Large intestine (tissue), 12 donors: ENCODE measurements at places on chromosomes 4 and X. TPM values are rescaled to one million over a fixed set of nuclear protein-coding genes. Genes with fewer than 3 reads are reported as not detected.

Gene TIGD4
- polyA plus RNA-seq = 3.0 TPM

Gene POLN
- 2.3 TPM for polyA plus RNA-seq

Gene PNMA6F
- polyA plus RNA-seq = 0.01 TPM

Gene SLC25A53
- polyA plus RNA-seq = 10.7 TPM

DNA sequence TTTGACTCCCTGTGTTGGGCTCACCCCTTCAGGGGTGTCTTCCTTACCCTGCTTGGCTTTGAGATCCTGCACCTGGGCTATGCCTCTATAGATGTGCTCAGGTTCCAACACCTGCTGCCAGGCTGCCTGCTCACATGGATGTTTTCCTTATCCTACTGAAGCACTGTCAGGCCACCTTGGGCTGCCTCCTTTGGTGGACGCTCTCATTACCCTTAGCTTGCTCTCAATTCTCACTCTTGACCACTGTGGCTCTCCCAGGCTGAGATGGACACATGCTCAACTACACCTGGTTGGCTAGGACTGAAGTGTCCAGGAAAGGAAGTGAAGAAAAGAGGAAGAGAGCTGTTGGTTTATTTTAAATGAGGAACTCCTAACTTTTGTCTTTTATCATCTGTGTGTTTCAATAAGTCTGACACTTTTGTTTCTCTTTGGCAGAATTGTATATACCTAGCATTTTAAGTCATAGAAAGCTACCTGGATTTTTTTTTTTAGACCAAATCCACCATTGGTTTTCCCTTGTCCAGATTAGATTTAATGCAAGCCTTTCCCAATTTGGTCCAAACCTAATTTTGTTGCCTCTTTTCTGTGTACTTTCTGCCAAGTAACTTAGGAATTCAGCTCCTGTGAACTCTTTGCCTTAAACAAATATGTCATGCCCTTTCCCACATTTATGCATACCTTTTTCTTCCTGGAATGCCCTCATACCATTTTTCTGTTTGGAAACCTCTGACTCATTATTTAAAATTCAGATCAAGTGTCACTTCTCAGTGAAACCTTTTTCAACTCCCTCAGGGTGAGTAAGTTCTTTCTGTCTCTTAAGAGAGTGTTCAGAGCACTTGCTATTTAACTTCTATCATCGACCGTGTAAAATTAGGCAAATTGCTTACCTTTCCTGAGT is 175.8 kb downstream of the GC start:
- no peaks in the 10 kb centered on the region for H3K27me3 ChIP-seq
- DNase-seq = no peak
- H3K4me3 ChIP-seq = no peak overlapping the region

- no peaks in the 10 kb centered on the region for H3K4me1 ChIP-seq
- no peak for DNase-seq
- H3K4me3 ChIP-seq = no peak overlapping the region
- H3K27ac ChIP-seq = no peak overlapping the region
- no peaks in the 10 kb centered on the region for H3K36me3 ChIP-seq
These were observed 81.8 kb upstream of the EFNB1 start for GRCh38 chrX:68746988-68747387.

DNA sequence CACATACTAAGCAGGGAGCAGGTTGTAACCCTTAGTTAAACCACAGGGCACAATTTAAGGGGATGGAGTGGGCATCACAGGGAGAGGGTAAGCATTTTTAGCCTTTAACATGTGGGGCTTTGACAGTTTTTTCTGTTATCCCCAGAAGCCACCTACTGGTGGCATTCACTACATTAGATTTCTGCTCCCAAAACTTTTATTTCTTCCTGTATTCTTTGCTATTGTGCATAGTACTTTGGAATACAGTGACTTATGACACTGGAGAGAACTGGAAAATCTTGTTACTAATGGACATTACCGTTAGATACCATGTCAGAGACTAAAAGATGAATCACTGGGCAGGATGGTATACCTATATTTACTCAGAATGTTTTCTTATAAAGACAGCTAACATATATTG is 7.3 kb downstream of the TRIM75 start:
- peaks cover 2% of the 10 kb centered on the region for H3K4me1 ChIP-seq
- H3K27me3 ChIP-seq = no peaks in the 10 kb centered on the region
- H3K36me3 ChIP-seq = no peaks in the 10 kb centered on the region
- no peak overlapping the region for H3K4me3 ChIP-seq
- H3K27ac ChIP-seq = no peak overlapping the region
- DNase-seq = no peak

GRCh38 chr4:4838936-4839810 is 20.3 kb upstream of the MSX1 start:
- H3K4me3 ChIP-seq = no peak overlapping the region
- peaks cover 22% of the 10 kb centered on the region for H3K27me3 ChIP-seq
- no peak overlapping the region for H3K27ac ChIP-seq
- peaks cover 11% of the 10 kb centered on the region for H3K4me1 ChIP-seq
- H3K36me3 ChIP-seq = no peaks in the 10 kb centered on the region
- peak; percentile 69 for DNase-seq

GRCh38 chrX:22433292-22434070 is 160.8 kb downstream of the CBLL2 start:
- no peaks in the 10 kb centered on the region for H3K36me3 ChIP-seq
- no peak overlapping the region for H3K4me3 ChIP-seq
- no peaks in the 10 kb centered on the region for H3K27me3 ChIP-seq
- H3K27ac ChIP-seq = no peak overlapping the region

- no peaks in the 10 kb centered on the region for H3K36me3 ChIP-seq
- H3K4me1 ChIP-seq = no peaks in the 10 kb centered on the region
- H3K4me3 ChIP-seq = no peak overlapping the region
These were observed 430.1 kb downstream of the GABRG1 start for GRCh38 chr4:45693746-45694145.

DNA sequence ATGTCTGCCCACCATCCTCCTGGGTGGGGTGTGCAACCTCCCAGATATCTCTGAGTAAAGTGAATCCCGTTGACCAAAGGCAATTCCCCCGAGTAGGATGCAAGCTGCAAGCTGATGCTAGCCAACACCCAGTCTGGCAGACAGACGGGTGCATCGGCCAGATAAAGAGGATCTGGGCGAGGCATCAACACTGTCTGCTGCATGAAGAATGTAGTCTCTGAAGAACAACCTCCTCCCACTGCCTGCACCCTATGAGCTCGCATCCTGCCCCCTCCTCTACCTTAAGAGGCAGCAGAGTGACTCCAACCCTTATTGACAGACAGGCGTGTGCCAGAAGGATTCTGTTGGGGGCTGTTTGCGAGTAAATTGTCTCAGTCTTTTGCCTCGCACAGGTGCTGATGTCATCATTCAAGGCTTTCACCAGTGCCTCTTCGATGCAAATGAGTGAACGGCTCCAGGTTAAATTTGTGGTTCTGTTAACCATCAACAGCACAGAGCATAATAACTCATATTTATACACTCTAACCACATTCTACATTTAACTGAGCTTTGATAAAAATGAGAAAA is 546.9 kb downstream of the BCOR start:
- no peaks in the 10 kb centered on the region for H3K36me3 ChIP-seq
- DNase-seq = no peak
- no peak overlapping the region for H3K4me3 ChIP-seq
- no peaks in the 10 kb centered on the region for H3K27me3 ChIP-seq
- H3K4me1 ChIP-seq = peaks cover 7% of the 10 kb centered on the region
- H3K27ac ChIP-seq = no peak overlapping the region

GRCh38 chr4:168857546-168858314 is 152.3 kb downstream of the CBR4 start:
- no peak overlapping the region for H3K4me3 ChIP-seq
- no peaks in the 10 kb centered on the region for H3K4me1 ChIP-seq
- no peak overlapping the region for H3K27ac ChIP-seq
- H3K27me3 ChIP-seq = no peaks in the 10 kb centered on the region
- peaks cover 3% of the 10 kb centered on the region for H3K36me3 ChIP-seq

DNA sequence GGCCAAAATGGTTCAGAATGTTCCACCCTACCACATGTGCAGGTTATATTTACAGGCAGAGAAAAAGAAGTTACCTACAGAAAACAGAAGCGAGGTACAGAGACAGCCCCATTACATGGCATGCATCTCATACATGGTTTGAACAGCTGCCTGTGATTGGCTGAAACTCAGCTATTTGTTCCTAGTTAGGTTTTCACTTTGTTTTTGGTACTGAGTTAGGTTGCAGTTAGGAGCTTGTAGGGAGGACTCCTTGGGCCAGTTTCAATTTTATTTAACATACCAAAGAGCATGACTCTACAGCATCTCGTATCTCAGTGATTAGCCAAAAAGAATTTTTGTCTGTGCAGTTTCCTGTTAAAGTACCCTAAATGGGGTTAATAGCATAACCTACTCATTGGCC is 392.0 kb downstream of the MAPK10 start:
- H3K4me1 ChIP-seq = no peaks in the 10 kb centered on the region
- H3K27ac ChIP-seq = no peak overlapping the region
- DNase-seq = no peak
- H3K4me3 ChIP-seq = no peak overlapping the region

DNA sequence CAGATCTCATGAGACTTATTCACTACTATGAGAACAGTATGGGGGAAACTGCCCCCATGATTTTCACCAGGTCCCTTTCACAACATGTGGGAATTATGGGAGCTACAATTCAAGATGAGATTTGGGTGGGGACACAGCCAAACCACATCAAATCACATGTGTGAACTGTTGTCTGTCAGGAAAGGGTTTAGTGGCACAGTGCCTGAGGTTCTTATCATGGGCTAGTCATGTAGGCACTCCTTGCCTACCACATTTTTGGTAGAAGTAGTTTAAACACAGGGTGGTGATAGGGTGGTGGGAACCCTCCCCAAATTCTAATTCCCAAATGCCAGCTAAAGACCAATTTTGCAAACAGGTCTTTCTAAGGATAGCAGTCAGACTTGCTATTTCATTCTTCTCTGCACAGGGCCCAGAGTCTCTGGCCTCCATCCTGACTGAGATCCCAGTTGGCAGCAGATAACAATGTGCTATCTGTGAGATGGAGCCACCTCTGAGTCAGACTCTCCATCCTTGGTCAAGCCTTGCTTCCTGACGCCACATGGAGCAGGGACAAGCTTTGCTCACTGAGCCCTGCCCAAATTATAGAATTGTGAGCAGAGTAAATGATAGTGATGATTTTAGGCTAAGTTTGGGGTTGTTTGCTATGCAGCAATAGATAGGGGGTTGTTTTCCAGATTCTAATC is 33.5 kb upstream of the SETD7 start:
- no peak overlapping the region for H3K4me3 ChIP-seq
- H3K36me3 ChIP-seq = no peaks in the 10 kb centered on the region
- no peak overlapping the region for H3K27ac ChIP-seq
- no peak for DNase-seq
- peaks cover 13% of the 10 kb centered on the region for H3K27me3 ChIP-seq

- H3K36me3 ChIP-seq = no peaks in the 10 kb centered on the region
- no peak overlapping the region for H3K27ac ChIP-seq
- no peaks in the 10 kb centered on the region for H3K4me1 ChIP-seq
- no peaks in the 10 kb centered on the region for H3K27me3 ChIP-seq
- H3K4me3 ChIP-seq = no peak overlapping the region
- no peak for DNase-seq
These were observed 291.9 kb downstream of the BCOR start for GRCh38 chrX:39805825-39806224.

DNA sequence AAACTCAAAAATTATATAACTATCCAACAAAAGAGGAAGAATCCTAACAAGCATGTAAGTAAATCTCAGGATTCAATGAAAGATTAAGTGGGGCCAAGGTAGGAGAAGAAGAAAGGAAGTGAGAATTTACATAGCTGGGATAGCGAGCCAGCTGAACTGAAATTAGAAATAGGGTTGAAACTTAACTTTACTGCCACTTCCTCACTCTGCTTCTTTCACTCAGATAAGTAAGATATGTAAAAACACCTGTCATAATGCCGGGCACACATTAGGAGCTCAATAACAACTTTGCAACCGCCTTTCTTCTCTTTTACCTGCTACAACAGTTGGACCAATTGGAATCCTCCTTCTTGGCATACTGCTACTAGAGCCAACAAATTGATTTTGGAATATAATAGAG is 129.4 kb downstream of the CNKSR2 start:
- H3K27me3 ChIP-seq = no peaks in the 10 kb centered on the region
- H3K4me3 ChIP-seq = no peak overlapping the region
- H3K36me3 ChIP-seq = no peaks in the 10 kb centered on the region

- no peaks in the 10 kb centered on the region for H3K27me3 ChIP-seq
- H3K27ac ChIP-seq = no peak overlapping the region
- peaks cover 3% of the 10 kb centered on the region for H3K36me3 ChIP-seq
These were observed 6.0 kb upstream of the CISD2 start for GRCh38 chr4:102862747-102863146.

DNA sequence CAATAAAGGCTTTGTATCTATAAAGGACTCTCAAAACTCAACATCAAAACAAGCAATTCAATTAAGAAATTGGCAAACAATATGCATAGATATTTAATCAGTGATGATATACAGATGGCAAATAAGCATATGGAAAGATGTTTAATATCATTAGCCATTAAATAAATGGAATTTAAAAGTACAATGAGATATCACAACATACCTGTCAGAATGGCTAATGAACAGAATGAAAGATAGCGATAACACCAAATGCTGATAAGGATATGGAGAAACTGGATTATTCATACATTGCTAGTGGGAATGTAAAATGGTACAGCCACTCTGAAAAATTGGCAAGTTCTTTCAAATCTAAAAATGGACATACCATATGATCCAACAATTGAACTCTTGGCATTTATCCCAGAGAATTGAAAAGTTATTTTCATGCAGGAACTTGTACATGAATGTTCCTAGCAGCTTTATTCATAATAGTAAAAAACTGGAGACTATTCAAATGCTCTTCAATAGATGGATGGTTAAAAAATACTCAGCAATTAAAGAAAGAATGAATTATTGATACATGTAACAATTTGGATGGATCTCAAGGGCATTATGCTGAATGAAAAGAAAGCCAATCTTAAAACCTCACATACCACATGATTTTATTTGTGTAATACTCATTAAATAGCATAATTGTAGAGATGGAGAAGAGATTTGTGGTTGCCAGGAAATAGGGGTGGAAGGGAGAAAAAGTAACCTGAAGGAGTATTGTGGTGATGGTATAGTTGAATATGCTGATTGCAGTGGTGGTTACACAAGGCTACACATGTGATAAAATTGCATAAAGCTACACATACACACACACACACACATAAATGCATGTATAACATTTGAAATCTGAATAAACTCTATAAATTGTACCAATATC is 45.9 kb upstream of the ALG13 start:
- H3K36me3 ChIP-seq = no peaks in the 10 kb centered on the region
- no peak overlapping the region for H3K27ac ChIP-seq
- no peaks in the 10 kb centered on the region for H3K4me1 ChIP-seq
- no peak for DNase-seq
- no peaks in the 10 kb centered on the region for H3K27me3 ChIP-seq

DNA sequence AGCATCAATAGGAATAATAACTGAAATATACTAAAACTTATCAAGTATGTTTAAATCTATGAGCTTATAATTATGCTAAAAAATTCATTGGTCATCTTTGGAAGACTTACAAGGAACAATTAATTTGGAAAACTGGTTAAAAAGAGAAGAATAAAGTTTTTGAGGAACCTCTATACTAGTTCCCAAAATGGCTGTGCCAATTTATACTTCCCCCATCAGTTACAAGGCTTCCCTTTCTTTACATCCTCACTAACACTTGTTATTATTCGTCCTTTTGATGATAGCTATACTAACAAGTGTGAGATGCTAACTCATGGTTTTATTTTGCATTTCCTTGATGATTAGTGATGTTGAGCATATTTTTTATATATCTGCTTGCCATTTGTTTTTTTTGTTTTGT is 17.1 kb downstream of the OGT start:
- no peak for DNase-seq
- H3K27ac ChIP-seq = no peak overlapping the region
- no peak overlapping the region for H3K4me3 ChIP-seq
